ENCODE measurements at places on chromosomes 7 and 10.

GRCh38 chr7:26789481-26790184 is 74.8 kb downstream of the SKAP2 start:
- no peak for DNase-seq

- no peak for DNase-seq
Observed at GRCh38 chr7:45241339-45242109, 83.9 kb downstream of the RAMP3 start.

DNA sequence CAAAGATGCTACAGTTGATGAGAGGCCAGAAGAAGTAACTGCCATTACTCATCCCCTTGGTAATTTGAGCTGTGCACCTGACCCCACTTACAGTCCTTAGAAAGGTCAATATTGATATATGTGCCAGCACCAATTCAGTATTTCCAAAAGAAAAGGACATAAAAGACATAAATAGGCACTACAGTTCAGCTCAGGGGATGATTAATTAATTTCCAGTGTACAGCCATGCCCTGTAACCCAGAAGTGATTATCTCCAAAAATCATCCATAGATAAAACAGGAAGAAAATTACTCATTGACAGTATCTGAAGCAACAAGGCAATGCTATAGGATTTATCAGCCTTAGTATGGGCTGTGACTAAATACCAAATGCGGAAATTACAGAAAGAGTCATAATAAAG is 82.4 kb downstream of the PHYHIPL start:
- no peak for DNase-seq

DNA sequence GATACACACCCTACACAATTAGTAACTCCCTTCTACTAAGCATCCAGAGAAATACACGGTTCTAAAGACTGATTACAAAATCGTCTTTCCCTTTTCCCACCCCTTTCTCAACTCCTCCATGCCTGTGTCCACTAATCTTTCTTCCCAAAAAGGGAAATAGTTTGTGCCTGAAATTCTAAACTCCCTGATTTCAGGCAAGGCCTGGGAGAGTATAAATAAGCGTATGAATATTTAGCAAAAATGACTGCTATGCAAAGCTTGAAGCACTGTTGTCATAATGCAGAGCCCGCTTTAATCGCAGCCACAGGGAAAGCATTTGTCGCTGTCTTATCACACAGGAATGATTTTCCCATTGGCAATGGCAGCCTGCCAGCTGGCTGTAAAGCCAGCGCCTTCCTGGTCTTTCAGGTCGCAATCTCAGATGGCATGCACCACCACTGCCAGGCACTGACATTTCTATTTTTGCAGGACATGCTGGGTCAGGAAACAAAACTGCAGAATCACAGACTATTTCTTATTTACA is 142.9 kb upstream of the PCGF5 start:
- no peak for DNase-seq

- no peak for DNase-seq
Observed at GRCh38 chr7:47967123-47967522, 12.3 kb downstream of the HUS1 start.

GRCh38 chr7:7103343-7104313 is 78.7 kb upstream of the C1GALT1 start:
- DNase-seq = peak; percentile 46

GRCh38 chr10:133124357-133125211 is 35.4 kb upstream of the KNDC1 start:
- no peak for DNase-seq

DNA sequence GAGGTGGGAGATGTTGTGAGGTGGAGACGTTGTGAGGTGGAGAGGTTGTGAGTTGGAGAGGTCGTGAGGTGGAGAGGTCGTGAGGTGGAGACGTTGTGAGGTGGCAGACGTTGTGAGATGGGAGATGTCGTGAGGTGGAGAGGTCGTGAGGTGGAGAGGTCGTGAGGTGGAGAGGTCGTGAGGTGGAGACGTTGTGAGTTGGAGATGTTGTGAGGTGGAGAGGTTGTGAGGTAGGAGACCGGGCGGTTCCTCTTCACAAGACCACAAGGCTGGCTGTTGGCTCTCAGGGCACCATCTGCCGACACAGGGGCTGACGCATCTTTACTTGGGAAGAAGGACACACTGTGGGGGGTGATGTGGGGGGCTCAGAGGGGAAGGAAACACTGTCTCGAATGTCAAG is 34.7 kb upstream of the SHH start:
- DNase-seq = no peak
